ENCODE measurements at places on chromosomes 5 and 9. TPM values are rescaled to one million over a fixed set of nuclear protein-coding genes. Genes with fewer than 3 reads are reported as not detected.

Gene ACSL6
- 2.1 TPM for total RNA-seq

DNA sequence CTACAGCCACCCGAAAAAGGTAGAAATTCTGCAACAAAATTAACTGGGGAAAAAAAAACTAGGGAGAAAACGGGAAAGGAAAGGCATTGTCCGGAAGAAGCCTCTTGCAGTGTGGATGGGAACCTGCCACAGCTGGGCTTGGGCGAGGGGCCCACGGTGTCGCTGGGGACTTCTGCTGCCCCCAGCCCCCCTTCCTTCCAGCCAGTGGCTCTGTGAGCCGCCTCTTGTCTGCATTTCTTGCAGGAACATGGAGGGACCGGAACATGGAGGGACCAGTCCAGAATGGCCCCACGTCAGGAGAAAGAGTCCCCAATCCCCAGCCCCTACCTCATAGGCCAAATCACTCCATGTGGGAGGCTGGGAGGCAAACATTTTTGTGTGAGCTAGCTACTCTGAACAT lies 36.9 kb upstream of the EXOC3 start:
- H3K27me3 ChIP-seq, result no peaks in the 10 kb centered on the region
- DNase-seq, result no peak
- no peak overlapping the region for H3K4me3 ChIP-seq
- H3K27ac ChIP-seq, result no peak overlapping the region
- no peaks in the 10 kb centered on the region for H3K4me1 ChIP-seq

GRCh38 chr5:97967292-97967691 lies 784.2 kb upstream of the RIOK2 start:
- H3K27ac ChIP-seq, result no peak overlapping the region
- H3K4me1 ChIP-seq, result no peaks in the 10 kb centered on the region
- no peak for DNase-seq
- no peaks in the 10 kb centered on the region for H3K36me3 ChIP-seq
- no peaks in the 10 kb centered on the region for H3K27me3 ChIP-seq

DNA sequence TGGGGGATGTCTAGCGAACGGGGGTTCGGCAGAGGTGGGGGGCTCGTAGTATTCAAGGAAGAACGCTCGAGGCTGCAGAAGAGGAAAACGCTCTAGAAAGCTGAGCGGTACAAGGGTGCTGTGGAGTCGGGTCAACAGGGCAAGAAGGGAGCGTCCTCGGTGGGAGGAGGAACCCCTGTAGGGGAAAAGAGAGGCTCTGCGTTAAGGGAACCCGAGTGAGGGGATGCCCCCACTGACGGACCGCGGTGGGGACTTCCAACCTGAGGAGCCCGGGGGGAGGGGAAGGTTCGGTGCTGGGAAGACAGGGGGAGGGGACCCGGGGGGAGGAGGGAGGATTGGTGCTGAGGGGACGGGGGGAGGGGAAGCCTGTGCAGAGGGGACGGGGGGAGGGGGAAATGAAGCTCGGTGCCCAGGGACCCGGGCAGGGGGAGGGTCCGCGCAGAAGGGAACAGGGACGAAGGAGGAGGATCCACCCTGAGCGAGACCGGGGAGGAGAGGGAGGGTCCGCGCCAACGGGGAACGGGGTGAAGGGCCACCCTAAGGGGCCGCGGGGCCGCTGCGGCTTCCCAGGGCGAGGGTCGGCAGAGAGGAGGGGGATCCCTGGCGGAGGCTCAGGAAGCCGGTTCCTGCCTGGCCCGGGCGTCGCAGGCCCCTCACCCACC lies 621 bp downstream of the NR6A1 start:
- H3K36me3 ChIP-seq, result no peaks in the 10 kb centered on the region
- H3K4me1 ChIP-seq, result peaks cover 17% of the 10 kb centered on the region
- peak overlapping the region; percentile 89 for H3K4me3 ChIP-seq

GRCh38 chr9:121976751-121977150 lies 116.4 kb downstream of the TTLL11 start:
- H3K27ac ChIP-seq, result no peak overlapping the region
- no peak overlapping the region for H3K4me3 ChIP-seq
- no peak for DNase-seq

GRCh38 chr9:136942881-136943230 lies 1.7 kb downstream of the FBXW5 start:
- H3K27ac ChIP-seq, result no peak overlapping the region
- DNase-seq, result no peak
- H3K4me3 ChIP-seq, result no peak overlapping the region
- H3K36me3 ChIP-seq, result peaks cover 20% of the 10 kb centered on the region
- H3K4me1 ChIP-seq, result peaks cover 28% of the 10 kb centered on the region

Gene CAPSL
- total RNA-seq, result not detected

DNA sequence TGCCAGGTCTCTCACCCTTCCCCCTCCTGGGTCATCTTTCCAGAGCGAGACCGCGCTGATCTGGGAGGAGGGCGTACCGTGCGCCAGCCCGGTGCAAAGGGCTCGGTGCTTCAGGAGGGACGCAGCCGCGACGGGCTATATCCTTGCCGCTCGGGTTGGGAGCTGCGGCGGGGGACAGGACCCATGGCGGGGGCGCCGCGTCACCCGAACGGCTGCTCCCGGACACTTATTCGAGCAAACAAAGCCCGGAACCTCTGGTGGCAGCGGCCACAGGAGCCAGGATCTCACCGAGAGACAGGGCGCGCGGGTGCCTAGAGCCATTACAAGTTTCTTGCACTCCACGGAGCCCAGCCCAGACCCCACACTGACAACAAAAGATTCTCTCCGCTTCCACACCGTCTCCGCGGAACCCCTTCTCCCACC lies 1.3 kb downstream of the SEMA6A start:
- H3K36me3 ChIP-seq, result no peaks in the 10 kb centered on the region
- peak; percentile 22 for DNase-seq
- peak overlapping the region; percentile 44 for H3K4me3 ChIP-seq
- H3K4me1 ChIP-seq, result peaks cover 33% of the 10 kb centered on the region
- H3K27ac ChIP-seq, result peak overlapping the region; percentile 70

- H3K4me1 ChIP-seq, result no peaks in the 10 kb centered on the region
- peak overlapping the region; percentile 8 for H3K27ac ChIP-seq
- H3K27me3 ChIP-seq, result no peaks in the 10 kb centered on the region
- H3K4me3 ChIP-seq, result no peak overlapping the region
Measured at GRCh38 chr9:115373710-115374045, 255.7 kb upstream of the TNC start.

Data from body of pancreas (tissue), 4 donors.